ENCODE measurements at places on chromosomes 12 and 14.

DNA sequence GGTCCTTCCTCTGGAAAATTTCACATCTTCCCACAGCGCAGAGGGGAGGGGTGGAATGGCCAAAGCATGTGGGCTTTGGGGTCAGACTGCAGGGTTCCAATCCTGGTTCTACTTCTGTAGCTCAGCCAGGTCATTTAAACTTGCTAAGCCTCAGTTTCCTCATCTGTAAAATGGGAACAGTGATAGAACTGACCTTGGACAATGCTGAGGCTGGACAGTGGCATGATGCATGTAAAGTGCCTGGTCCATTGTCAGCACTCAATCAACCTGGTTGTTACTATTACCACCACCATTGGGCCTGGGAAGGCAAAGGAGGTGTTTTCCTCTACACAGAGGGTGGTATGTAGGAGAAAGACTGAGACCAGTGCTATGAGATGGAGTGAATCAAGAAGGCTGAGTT, 162.8 kb downstream of the VRK1 start:
- DNase-seq = no peak

DNA sequence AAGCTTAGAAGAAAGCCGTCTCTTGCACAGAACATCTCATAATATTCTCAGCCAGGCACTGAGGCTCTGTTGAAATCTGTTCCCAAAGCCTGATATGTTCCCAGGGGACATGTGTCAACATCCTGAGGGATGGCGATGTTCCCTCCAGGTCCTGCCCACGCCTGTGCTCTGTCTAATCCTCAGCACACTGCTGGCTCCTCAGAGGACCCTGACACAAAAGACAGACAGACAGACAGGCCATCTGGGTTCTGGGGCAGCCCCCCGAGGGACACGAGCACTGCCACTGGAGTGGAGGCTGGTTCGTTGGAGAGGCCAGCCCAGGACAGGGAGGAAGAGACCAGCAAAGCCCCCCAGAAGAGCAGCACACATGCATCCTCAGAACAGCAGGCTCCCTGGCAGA, 27.8 kb downstream of the CHGA start:
- DNase-seq = no peak

DNA sequence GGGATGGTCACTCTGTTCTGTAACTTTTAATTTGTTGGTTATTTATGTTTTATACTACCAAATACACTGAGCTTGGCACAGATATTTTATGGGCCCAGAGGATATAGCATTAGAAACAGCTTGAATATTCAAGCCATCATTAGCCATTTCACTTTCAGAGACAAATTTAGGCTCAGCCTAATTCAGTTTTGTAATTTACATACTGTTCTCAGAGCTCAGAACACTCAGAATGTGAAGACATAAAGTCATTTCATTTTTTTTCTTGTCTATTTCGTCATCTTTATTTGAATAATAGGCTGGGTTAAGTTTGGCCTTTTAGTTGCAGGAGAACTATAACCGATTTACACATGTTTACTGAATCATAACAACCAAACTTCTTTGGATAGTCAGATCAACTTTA, 361.7 kb downstream of the SNAPC1 start:
- no peak for DNase-seq

DNA sequence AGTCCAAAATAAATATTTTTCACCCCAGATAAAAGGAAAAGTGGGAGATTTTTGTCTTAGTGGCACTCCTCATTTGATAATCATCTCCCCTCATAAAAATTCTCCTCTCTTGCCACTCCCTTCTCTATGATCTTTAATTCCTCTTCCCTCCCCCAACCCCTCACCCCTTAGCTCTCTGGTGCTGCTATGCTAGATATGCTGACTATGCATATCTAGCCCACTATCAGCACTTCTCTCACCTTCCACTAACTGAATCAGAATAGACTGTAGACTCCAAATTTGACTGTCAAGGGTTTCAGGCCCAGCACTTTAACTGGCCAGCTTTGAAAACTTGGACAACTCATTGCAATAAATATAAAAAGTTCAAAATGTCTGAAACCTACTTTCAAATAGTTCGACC, 254.2 kb downstream of the ETNK1 start:
- no peak for DNase-seq

GRCh38 chr12:14769466-14769968, 33.8 kb downstream of the WBP11 start:
- DNase-seq = no peak

DNA sequence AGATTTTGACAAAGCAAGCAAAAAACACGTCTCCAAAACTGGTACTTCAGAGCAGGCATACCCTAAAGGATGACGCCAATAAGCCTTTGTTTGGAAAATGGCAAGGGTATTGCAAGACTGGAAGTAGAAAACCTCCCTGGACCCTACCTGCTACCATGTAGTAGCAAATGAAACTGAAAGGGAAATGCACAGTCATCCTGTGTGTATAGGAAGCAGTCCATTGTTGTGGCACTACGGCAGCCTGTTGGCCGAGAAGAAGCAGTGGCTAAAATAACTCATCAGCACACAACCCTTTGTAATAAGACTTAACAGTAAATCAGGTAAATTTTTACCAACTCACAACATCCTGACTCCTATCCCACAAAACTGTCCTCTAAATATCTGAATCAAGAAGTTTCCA, 386.4 kb downstream of the RGS6 start:
- DNase-seq = no peak

DNA sequence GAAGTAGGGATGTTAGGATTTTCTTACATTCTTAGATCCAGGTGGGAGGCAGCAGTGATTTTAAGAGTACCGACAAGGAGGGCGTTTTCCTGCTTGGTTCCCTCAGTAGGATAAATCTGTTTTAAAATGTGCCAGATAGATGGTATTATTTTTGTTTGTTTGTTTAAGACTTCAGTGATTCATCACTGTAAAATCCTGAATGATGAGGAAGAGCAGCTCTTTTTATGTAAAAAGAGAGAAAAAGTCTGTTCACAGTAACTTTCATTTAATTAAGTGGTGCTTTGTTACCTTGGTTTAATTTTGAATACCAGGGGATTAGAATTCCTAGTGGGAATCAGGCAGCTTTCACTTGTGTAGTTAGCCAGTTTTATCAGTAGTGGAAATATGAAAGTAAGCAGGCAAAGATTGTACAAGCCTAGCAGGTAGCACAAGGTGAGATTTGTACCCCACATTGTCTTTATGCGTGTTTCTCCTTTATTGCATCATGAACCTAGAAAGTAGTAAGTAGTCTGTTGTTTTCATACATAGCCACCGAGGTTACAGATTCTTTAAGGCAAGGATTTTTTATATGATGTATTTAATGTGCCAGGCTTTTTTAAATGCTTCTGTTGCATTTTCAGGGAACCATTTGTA, 349.6 kb downstream of the CCDC91 start:
- no peak for DNase-seq

DNA sequence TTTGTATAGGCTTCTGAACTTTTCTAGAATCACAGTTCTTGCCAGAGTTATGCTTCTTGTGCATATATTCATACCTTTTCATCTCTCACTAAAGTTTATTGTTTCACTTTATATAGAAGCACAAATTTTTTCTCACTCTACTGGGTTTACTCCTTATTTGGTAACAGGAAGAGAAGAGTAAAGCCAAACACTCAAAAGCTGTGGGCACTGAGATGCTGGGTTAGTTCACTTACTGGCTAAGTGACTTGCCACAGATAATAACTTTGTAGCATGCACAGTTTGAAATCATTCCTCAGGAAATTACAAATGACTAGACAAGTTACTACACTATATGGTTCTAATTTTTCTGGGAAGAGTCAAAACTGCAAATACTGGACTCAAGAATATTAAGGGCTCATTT, 7.8 kb downstream of the HIGD1C start:
- no peak for DNase-seq

DNA sequence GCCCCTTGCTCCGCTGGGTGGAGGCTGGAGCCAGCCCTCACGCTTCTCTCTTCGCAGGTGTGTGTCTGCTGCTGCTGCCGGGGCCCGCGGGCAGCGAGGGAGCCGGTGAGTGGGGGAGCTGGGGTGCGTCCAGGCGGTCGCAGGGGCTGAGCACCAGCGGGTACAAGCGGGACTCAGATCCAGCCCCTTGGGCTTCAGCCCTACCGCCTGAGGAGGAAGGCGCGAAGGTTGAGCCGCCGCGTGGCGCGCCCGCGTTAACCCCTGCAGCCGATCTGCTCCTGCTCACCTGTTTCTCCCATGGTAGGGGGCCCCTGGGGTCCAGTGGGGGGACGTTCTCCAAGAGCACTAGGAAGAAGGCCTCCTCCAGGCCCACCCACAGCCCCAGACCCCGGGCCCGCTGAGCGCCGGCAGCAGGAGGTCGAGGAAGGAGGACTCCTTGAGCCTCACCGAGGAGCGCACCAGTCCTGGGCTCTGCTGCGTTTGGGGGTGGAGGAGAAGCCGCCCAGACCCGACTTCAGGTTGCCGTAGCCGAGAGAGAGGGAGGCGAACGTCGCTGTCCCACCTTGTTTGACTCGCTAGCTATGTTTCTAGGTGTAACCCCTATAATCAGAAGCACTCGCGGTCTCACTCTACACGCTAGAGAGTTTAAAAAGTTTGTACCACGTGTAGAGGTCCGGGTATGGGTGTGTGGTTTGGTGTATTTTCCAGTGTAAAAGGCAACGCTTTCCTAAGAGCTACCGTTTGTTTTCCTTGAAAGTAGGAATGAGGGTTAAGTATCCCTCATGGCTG, 834 bp downstream of the COCH start:
- no peak for DNase-seq

- DNase-seq = no peak
These were observed 97.3 kb upstream of the BTG1 start for GRCh38 chr12:92242907-92243306.

DNA sequence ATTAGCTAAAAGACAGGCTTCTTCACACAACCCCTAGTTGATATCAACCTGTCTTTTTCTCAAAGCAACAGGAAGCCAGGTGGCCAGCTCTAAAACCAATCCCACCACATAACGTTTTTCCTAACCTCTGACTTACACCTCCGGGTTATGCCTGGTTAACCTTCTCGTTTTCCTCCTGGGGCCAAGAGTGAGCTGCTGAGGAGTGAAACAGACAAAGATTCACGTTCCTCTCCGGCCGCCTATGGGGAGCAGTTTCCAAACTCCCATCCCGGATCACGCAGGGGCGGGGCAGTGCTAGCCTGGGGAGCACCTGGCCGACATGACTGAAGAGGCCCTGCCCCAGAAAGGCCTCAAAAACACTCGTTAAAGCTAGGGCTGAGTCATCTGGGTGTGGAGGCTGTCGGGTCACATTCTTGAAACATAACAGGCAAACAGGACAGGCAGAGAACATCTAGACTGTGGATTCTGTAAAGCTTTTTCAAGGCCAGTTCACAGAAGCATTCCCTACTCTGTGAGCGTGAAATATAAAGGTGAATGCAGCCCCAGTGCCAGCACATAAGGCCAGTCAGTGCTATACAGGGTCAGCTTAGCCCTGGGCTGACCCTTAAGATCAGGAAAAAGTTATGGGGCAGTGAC, 25.9 kb upstream of the LGALS3 start:
- no peak for DNase-seq

- no peak for DNase-seq
These were observed 146.3 kb upstream of the KRAS start for GRCh38 chr12:25397001-25397400.

- no peak for DNase-seq
These were observed 201.4 kb downstream of the KIF26A start for GRCh38 chr14:104339829-104340228.

- DNase-seq = no peak
These were observed 61.0 kb downstream of the HMGA2 start for GRCh38 chr12:65885312-65885711.

GRCh38 chr14:103057028-103057371, 349 bp downstream of the CDC42BPB start:
- no peak for DNase-seq

- no peak for DNase-seq
These were observed 84.0 kb downstream of the ACTN1 start for GRCh38 chr14:68894802-68895703.

DNA sequence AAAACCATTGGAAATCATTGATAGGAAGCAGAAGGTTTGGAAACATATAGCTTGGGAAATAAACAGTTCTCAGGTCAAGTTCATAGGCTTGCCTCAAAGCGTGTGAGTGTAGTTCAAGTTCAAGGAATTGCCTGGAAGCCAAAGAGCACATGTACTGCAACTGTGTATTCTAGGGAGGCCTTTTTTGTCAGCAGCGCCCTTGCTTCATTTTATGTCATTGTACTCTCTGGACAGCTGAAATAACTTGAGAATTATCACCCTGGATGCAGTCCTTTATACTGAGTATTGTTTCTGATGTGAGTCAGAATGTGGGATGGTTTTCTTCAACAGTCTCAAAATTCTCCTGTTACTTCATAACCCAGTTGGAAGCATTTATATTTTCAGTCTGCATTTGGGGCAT, 16.0 kb upstream of the EVL start:
- DNase-seq = no peak

DNA sequence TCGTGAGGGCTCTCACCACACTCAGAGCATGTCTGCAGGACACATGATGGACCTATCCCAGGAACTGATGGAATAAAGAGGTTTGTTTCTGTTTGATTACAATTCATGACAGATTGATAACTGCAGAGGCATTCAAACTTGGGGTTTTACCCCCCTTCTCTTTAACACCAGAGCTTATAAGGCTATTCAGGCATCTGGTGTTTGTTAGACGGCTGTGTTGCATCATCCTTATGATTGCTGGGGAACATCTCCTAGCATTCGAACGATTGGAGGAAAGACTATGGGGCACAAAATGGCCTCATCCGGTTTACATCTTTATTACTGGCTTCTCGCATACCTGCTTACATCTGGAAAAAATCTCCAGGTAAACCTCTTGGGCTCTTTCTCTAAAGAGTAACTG, 191.8 kb downstream of the MSRB3 start:
- DNase-seq = no peak

- no peak for DNase-seq
These were observed 314.8 kb upstream of the FKBP4 start for GRCh38 chr12:2479851-2480535.

GRCh38 chr12:114741940-114742339, 58.0 kb upstream of the TBX3 start:
- DNase-seq = no peak

DNA sequence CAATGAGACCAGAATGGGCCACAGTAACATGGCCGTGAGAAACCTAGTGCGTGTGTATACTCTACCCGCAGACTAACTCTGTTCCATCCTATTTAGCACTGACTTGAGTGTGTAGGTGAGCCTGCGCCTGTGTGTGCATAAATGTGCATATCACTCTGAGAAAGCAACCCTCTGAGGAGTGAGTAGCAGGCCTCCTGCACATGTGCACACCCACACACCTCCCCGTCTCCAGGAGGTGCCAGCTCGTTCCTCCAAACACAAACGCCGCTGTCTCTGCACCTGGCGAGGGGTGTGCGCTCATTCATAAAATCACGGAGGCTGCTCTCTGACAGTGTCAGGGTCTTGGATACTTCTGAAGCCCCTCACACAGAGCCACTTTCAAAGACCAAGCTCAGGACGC, 138.9 kb downstream of the GCH1 start:
- no peak for DNase-seq

Data from cortex of kidney (tissue), 1 donor.